GM12892 (cell line): ENCODE measurements at places on chromosomes 13 and 19.

DNA sequence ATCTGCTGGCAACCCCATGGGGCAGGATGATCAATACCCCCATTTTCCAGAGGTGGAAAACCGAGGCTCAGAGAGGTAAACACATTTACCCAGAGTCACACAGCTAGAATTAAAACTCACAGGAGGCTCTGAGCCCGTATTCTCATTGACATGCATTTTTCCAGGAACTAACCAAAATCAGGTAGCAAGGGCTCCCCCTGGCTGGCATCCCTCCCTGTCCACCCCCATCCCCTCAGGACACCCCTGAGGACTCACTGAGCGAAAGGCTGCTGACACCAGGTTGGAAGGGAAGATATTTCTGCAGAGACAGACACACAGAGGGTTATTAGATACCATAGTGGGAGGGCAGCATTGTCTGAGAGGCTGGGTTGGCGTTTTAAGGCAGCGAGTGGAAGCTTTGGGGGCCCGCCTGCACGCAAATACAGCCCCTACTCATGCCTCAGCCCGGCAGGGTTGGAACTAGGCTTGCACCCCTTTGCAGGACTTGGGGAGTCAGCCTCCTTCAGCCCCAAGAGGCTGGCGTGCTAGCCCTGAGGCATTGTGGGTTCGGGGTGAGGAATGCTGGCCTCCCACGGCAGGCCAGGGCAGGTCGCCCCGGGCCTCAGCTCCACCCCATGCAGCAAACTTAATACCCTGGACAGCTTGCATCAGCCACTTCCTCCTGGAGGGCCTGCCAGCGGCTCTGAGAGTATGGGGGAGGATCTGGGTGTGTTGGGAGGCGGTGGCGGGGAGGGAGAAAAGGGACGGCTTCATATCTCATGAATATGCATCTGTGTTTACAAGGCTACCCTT, 3.9 kb downstream of the SLC1A5 start:
- DNase-seq: peak; percentile 82

- no peak for DNase-seq
Measured at GRCh38 chr19:32387701-32388392, 17.7 kb upstream of the DPY19L3 start.

DNA sequence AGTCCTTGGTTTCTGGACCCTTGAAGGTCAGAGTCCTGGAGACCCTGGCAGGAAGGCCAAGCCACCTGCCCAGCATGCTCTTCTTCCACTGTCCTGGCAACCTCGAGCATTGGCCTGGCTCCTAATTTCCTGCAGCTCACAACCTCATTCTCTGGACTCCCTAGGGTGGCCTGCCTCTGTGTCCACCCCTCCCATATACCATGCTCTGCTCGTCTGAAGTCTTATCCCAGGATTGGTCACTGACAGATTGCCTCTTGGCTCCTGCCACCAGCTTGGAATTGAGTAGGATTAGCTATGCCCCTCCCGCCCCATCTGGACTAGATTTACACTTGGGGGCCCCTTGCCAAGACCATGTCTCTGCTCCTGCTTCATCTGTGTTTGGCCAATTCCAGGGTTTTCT, 17.1 kb upstream of the WASF3 start:
- DNase-seq: no peak

DNA sequence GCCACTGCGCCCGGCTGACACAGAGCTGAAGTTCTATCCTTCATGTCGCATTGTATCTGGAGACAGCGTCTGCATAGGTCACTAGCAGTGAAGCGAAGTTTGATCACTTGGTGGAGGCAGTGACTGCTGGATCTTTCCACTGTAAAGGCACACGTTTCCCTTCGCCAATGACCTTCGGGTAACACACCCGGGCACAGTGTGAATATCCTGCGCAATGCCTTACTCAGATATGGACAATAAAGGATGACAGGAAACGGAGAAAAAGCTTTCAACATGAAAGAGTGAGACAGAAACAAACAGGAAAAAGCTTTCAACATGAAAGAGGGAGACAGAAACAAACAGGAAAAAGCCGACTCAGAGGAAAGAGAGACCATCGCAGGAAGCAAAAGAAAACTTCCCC, 17.1 kb downstream of the ARL11 start:
- DNase-seq: no peak

DNA sequence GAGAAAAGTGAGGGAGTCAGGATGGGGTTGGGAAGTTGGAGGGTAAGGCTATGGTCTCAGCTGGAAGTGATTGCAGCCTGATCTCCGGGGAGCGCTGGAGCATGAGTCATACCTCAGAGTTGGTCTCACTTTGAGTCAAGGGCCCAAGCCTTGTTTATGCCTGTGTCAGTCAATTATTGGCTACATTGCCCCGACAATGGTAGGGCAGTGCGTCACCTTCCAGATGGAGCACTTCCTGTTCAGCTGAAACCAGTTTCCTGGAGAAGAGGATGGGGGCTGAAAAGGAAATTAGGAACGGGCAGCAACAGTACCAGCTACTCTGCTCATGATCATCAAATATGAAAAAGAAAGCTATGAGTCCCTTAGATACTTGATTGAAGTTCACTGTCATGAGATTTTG, 60.4 kb downstream of the ADGRE1 start:
- peak; percentile 30 for DNase-seq

GRCh38 chr13:73058736-73059459, at the start of gene KLF5:
Gene KLF5 (plus strand): TSS chr13:73059005. CDS start chr13:73059328, 323 bp downstream.
- DNase-seq: peak; percentile 92

GRCh38 chr13:26186995-26187394, 35.1 kb downstream of the RNF6 start:
- no peak for DNase-seq

DNA sequence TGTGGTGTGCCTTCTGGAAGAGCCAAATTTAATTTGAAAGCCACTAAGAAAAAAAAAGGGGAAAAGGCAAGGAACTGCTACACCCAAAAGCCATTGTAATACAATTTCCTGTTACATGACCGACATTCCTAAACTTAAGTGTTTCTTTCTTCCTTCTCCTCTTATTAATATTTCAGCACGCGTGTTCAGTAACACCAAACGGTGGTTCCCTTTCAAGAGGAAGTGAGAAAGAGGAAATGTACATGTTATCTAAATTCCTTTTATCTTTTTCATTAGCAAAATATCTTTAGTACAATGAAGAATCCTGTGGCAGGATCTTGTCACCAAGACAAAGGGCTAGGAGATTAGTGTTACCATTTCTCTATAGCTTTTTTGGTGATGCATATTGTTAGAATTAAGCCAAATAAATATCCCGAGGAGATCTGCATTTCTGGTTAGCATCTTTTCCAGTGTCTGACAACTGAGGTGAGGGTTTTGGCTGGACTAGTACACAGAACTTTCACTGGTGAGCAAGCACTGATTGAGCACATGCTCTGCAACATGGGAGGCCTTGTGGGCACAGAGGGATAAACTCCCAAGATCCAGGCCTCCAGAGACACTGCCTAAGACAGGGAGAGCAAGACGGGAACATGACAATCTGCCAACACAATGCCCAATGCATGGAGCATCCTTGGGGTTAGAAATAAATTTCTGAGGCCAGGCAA, 22.1 kb downstream of the LATS2 start:
- no peak for DNase-seq

DNA sequence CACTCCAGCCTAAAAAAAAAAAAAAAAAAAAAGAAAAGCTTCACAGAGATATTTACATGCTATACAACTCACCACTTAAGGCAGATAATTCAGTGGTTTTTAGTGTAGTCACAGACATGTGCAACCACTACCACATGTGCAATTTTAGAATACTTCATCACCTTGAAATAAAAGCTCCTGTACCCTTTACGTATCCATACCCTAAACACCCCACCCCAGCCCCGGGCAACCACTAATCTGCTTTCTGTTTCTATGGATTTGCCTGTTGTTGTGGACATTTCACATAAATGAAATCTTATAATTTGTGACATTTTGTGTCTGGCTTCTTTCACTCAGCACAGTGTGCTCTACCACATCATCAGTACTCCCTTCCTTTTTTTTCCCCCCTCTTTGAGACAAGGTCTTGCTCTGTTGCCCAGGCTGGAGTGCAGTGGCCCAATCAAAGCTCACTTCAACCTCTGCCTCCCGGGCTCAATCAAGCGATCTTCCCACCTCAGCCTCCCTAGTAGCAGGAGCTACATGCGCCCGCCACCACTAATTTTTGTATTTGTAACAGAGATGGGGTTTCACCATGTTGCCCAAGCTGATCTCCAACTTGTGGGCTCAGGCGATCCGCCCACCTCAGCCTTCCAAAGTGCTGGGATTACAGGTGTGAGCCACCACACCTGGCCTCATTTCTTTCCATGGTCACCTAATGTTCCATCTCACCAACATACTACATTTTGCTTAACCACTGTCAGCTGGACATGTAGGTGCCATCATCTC, 4.0 kb downstream of the DDX39A start:
- no peak for DNase-seq

DNA sequence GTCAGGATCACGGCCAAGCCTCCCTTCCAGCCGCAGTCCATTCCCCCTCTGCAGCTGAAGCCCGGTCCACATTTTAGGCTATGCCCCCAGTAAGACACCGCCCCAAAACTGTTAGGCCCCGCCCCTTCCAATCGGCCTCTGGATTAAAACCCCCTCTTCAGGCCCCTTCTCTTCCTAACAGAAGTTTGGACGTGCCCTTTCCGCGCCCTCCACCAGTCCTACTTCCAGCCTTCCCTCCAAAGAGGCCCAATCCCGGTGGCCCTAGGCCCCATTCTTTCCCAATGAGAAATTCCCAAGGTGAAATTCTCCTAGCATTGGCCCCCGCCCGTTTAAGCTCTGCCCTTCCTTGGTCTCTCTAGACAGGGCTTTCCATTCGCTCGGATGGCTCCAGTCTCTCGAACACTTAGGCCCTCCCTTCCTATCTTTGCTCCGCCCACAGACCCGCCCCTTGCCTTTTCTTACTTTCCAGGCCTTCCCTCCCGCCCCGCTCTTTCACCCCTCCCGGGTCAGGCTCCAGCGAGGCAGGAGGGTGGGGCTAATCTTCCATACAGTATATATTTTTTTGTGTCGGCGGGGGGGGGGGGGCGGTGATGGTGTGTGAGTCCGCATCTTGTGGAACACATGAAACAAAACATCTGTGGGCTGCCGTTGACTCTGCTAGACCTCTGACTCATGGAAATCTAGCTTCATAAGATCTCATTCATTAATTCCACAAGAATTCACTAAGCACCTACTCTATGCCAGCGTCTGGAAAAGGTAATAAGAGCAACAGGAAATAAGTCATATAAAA, 13.6 kb downstream of the LTBP4 start:
- DNase-seq: no peak

DNA sequence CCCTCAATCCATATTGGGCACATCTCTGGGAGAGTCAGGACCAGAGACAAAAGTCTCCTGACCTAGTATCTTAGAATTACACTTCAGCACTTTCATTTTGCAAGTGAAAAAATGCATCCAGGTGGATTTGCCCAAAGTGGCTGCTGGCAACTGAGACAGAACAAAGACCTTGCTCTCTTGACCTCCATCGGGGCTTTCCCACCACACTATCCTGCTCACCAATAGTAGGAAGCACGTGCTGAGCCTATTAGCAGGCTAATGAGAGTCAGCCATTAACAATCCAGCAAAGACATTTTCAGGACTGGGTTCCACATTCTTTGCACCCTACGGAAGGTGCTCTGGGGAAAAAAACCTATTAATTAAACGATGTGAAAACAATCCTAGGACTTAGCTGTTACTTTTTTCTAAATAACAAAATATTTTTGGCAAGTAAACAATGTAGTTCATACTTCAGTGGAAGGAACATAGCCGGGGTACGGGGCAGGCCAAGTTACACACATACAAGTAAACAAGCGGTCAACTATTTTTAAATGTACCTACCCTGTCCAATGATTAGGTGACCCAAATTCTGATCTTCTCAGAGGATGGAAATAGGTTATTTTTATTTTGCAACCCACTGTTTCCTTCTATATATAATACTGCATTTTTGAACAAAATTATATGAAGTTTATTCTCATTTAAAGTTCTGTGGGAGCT, 78.6 kb downstream of the CDADC1 start:
- no peak for DNase-seq

GRCh38 chr19:10408511-10409283, 5.4 kb upstream of the CDC37 start:
- DNase-seq: no peak

DNA sequence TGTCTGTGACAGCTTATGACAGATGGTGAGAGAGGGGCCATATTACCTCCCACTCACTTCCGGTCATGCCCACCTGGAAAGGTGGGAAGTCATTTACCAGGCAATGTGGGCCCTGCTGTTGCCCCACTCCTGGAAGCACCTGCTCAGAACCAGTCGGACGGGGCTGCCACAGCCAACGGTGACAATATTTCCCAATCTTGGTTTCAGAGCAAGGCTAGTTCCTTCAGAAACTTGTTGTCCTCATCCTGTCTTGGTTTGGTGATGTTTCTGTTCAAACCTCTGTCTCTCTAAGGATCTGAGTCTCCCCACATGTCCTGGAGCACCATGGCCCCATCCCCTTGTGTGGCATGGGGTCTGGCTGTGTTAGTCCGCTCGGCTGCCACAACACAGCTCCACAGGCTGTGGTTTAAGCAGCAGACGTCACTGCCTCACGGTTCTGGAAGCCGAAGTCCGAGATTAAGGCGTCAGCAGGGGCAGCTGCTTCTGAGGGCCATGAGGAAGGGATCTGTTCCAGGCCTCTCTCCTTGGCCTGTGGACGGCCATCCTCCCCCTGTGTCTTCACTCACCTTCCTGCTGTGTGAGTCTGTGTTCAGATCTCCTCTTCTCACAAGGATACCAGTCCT, 31.5 kb upstream of the SLC15A1 start:
- DNase-seq: no peak

DNA sequence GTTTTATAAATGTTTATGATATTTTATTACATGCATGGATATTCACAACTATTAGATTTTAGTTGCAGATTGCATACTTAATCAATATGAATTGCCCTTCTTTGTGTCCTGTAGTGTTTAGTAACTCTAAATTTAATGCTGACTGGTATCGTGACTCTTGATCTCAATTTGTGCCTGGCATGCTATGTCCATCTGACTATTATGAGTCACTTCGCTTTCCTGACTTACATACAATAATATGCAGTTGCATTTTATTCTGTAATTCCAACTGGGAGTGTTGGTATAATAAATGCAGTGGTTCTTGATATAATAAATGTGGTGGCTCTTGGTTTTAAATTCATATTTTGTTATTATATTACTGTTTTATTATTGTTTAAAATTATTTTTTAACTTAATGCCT, 277.5 kb downstream of the LIG4 start:
- no peak for DNase-seq

GRCh38 chr13:73849292-73849691, 284.9 kb downstream of the KLF12 start:
- no peak for DNase-seq

- DNase-seq: no peak
Measured at GRCh38 chr19:58203814-58204475, 21.1 kb downstream of the ZNF274 start.

DNA sequence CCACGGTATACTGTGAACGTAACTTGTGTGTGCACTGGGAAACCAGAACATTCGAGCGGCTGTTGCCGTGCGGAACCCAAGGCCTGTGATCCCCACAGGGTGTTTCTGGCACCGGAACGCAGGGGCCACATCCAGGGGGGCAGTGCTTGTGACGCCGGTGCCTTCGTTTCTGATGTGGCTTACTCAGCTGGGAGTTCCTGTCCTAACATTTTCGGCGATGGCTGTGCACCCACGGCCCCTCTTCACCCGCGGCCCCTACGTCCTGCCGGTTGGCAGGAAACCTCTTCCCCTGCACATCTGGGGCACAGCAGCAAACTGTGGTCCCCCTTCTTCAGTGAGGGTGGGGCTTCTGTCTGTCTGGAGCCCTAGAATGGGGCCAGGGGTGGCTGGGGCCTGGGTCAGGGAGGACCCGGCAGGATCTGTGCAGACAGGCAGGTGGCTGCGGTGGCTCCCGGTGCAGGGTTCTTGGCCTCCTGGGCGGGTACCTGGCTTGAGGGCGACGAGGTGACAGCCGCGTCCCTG, 26.2 kb downstream of the CSNK1G2 start:
- no peak for DNase-seq
